Uterus (tissue), 4 donors: ENCODE measurements at places on chromosomes 7 and 10. TPM values are rescaled to one million over a fixed set of nuclear protein-coding genes. Genes with fewer than 3 reads are reported as not detected.
A peak's percentile ranks its signal among the peaks of the same experiment; 100 is the strongest.

GRCh38 chr7:130904792-130905191, 170.8 kb upstream of the KLF14 start:
- no peak for DNase-seq
- H3K36me3 ChIP-seq: no peaks in the 10 kb centered on the region
- no peaks in the 10 kb centered on the region for H3K27me3 ChIP-seq

- H3K36me3 ChIP-seq: no peaks in the 10 kb centered on the region
- H3K27me3 ChIP-seq: no peaks in the 10 kb centered on the region
- DNase-seq: no peak
- no peak overlapping the region for H3K4me3 ChIP-seq
- H3K4me1 ChIP-seq: no peaks in the 10 kb centered on the region
These were observed 20.6 kb upstream of the C10orf105 start for GRCh38 chr10:71740069-71740653.

- H3K27me3 ChIP-seq: no peaks in the 10 kb centered on the region
- H3K4me1 ChIP-seq: no peaks in the 10 kb centered on the region
These were observed 17.9 kb upstream of the CYTH3 start for GRCh38 chr7:6290319-6290741.

GRCh38 chr7:102988631-102989560, 76.1 kb downstream of the LRRC17 start:
- no peaks in the 10 kb centered on the region for H3K27me3 ChIP-seq
- H3K4me3 ChIP-seq: no peak overlapping the region
- H3K4me1 ChIP-seq: no peaks in the 10 kb centered on the region
- H3K36me3 ChIP-seq: no peaks in the 10 kb centered on the region
- H3K27ac ChIP-seq: no peak overlapping the region

The CNTNAP2 gene
- total RNA-seq: 16.0 TPM

The COBL gene
- under 0.01 TPM for total RNA-seq

DNA sequence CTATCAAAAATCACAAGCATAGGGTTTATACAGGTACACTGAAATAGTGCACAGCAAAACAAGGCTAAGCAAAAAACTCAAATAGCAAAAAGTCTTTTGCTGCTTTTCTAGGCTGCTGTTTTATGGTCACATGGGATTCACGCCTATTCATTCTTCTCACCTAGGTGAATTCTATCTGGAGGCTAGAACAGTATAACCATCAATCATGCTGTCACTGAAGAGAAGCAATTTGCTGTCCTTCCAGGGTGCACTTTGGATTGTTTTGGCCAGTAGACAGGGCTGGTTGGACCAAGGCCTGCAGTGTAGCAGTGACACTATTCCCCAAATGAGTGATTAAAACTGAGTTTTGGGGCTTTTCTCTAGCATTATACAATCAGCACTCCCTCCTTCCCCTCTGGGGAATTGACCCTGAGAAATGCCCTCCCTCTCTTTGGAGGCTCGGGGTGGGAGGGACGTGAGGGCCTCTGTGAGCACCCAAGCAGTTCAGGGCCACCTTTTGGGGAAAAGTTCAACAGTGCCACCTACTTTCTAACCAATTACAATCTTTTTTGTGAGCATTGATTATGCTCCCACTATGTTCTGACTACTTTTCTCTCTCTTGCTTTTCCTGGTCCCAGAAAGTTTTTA, 16.2 kb upstream of the SND1 start:
- peak overlapping the region; percentile 76 for H3K27ac ChIP-seq
- H3K4me3 ChIP-seq: no peak overlapping the region
- no peak for DNase-seq
- H3K4me1 ChIP-seq: no peaks in the 10 kb centered on the region
- no peaks in the 10 kb centered on the region for H3K27me3 ChIP-seq

GRCh38 chr7:107162475-107162874, 6.3 kb upstream of the HBP1 start:
- no peaks in the 10 kb centered on the region for H3K27me3 ChIP-seq
- no peak for DNase-seq
- H3K27ac ChIP-seq: no peak overlapping the region
- H3K36me3 ChIP-seq: no peaks in the 10 kb centered on the region
- H3K4me1 ChIP-seq: no peaks in the 10 kb centered on the region
- H3K4me3 ChIP-seq: no peak overlapping the region

The OR2A1 gene
- total RNA-seq: 3.8 TPM

The STEAP4 gene
- total RNA-seq: 57.4 TPM

DNA sequence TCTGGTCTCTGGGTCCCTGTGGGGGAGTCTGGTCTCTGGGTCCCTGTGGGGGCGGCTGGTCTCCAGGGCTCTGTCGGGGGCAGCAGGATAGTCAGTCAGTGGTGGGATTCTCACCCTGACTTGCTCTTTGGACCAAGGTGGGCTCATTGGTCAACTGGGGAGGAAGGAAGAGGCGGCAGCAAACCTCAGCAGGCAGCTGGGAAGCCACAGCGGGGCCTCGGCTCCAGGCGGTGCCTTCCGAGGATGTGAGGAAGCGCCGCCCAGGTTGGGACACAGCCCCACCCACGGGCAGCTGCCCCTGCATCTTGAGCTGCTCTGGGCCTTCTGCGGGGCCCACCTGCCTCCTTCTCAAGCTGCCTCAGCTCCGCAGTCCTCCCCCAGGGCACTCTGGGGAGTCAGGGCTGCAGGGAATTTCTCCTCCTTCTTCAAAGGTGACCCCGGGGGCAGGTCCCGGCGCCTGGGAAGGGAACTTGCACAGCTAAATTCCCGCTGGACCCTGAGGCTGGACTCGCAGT, 20.4 kb upstream of the KNDC1 start:
- no peaks in the 10 kb centered on the region for H3K36me3 ChIP-seq
- DNase-seq: no peak
- H3K27me3 ChIP-seq: no peaks in the 10 kb centered on the region
- no peaks in the 10 kb centered on the region for H3K4me1 ChIP-seq
- no peak overlapping the region for H3K4me3 ChIP-seq
- no peak overlapping the region for H3K27ac ChIP-seq

- no peaks in the 10 kb centered on the region for H3K27me3 ChIP-seq
- H3K27ac ChIP-seq: no peak overlapping the region
- H3K4me1 ChIP-seq: no peaks in the 10 kb centered on the region
- no peaks in the 10 kb centered on the region for H3K36me3 ChIP-seq
- no peak for DNase-seq
These were observed 28.7 kb downstream of the WIPI2 start for GRCh38 chr7:5218564-5219360.

DNA sequence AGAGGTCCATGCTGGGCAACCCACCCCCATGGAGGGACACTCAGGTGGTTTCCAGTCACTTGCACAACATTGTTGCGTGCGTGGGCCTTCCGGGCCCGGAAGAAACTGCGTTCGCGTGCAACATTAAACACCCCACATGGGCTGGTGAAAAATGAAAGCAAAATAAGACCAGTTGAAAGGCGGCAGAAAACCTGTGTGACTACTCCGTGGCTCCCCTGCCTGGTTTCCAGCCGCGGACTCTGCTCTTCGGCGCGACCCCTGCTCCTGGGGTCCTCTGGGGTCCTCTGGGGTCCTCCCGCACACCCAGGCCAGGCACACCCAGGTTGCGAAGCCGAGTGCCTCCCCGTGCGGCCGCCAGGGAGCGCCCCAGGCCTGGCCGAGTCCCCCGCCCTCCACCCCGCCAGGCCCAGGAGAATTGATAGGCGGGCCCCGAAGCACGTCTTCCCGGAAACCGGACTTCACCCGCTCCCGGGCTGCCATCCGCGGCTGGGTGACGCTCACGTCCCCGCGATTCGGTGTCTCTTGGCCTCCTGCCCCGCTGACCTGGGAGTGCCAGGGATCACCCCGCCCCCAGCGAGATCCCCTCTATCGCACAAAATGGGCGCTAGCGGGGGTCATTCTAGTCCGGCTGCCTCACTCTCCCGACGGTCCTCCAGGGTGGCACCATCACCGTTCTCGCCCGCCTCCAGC, 1.9 kb upstream of the SH2D4B start:
- H3K27ac ChIP-seq: no peak overlapping the region
- H3K27me3 ChIP-seq: no peaks in the 10 kb centered on the region
- DNase-seq: no peak

DNA sequence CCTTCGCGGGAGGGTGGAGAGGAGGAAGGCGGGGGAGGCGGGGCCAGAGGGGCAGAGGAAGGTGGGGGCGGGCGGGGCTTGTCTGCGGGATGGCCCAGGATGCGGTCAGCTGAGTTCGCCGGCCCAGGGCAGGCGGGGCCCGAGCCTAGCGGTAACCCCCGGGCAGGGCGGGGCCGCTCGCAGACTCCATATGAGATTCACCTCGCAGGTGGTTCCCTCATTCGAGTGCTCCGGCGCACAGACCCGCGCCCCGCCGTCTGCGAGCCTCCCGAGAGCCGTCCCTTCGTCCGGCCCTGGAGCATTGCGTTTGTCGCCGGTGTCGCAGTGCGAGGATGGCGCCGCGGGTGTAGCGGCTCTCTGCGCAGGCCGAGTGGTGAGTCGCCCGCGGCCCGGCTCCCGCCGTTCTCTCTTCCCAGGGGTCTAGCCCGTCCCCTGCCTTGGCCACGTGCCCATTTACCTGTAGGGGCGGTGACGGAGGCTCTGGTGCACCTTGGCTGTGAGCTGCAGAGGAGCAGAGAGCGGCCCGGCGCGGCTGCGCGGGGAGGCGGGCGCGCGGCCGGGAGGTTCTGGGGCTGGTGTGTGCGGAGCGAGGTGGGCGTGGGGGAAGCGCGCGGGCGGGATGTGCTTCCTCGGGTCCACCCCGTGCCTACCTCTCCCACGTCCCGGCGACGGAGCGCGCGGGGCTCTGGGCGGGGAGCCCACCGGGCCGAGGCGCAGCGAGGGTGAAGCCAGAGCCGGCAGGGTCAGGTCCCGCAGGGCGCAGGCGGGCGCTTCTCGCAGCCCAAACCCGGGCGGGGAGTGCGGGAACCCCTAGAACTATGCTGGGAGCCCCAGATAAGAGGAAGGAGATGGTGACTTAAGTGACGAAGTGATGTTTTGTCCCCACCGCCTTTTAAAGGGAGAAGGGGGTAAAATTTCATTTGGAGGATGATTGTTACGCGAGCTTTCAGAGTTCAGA, at the start of gene UPP1:
Gene UPP1, plus strand, starts transcription at position 220 of the 958 bp plus-strand sequence. CDS start 5,519 bp downstream, outside the sequence.
- H3K4me1 ChIP-seq: peaks cover 6% of the 10 kb centered on the region
- H3K4me3 ChIP-seq: peak within 1 kb of the TSS; percentile 82
- no peaks in the 10 kb centered on the region for H3K36me3 ChIP-seq
- no peaks in the 10 kb centered on the region for H3K27me3 ChIP-seq
- peak within 1 kb of the TSS; percentile 88 for H3K27ac ChIP-seq
- peak; percentile 94 for DNase-seq

- no peak for DNase-seq
- no peak overlapping the region for H3K4me3 ChIP-seq
- peak overlapping the region; percentile 19 for H3K27ac ChIP-seq
These were observed 4.2 kb upstream of the RPEL1 start for GRCh38 chr10:103241262-103242011.

GRCh38 chr10:60234551-60234950, 155.1 kb downstream of the ANK3 start:
- H3K27me3 ChIP-seq: no peaks in the 10 kb centered on the region
- no peak for DNase-seq
- no peak overlapping the region for H3K4me3 ChIP-seq
- H3K36me3 ChIP-seq: no peaks in the 10 kb centered on the region

GRCh38 chr7:17599733-17600339, 301.4 kb downstream of the AHR start:
- no peak for DNase-seq
- no peak overlapping the region for H3K4me3 ChIP-seq
- no peaks in the 10 kb centered on the region for H3K36me3 ChIP-seq
- no peaks in the 10 kb centered on the region for H3K27me3 ChIP-seq
- H3K27ac ChIP-seq: no peak overlapping the region
- H3K4me1 ChIP-seq: no peaks in the 10 kb centered on the region

- no peaks in the 10 kb centered on the region for H3K4me1 ChIP-seq
- no peak for DNase-seq
- no peaks in the 10 kb centered on the region for H3K36me3 ChIP-seq
These were observed 2.2 kb upstream of the MYL10 start for GRCh38 chr7:101631224-101631714.

DNA sequence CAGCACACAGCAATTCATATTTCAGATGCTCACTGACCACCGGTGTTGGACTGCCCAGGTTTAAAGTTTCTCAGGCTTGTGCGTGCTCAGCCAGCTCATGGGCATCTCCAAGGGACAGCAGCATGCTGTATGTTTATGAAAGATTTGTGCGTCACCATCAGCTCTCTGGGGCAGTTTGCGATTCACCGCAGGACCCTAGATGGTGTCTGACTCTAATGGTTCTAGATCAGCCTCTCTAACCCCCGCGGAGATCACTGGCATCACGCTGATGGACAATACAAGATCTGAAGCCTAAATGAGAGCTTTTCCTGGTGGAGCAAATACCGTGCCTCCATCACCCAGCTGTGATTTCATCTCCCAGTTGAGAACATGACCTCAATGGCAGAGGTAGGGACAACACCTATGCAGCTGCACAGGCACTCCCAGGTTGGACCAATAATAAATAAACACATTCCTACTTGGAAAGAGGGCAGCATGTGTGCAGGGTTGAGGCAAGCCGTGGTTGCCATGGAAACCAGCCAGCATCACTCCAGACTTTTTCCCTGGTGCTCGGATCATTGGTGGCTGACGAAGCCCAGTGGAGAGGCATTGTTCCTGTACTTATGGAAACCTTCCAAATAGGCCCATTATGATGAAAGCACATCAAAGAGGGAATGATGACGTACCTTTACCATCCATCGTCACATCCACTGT, 253.6 kb downstream of the KCNMA1 start:
- no peak for DNase-seq
- H3K27ac ChIP-seq: peak overlapping the region; percentile 5
- H3K4me1 ChIP-seq: peaks cover 3% of the 10 kb centered on the region
- H3K27me3 ChIP-seq: no peaks in the 10 kb centered on the region
- no peaks in the 10 kb centered on the region for H3K36me3 ChIP-seq

DNA sequence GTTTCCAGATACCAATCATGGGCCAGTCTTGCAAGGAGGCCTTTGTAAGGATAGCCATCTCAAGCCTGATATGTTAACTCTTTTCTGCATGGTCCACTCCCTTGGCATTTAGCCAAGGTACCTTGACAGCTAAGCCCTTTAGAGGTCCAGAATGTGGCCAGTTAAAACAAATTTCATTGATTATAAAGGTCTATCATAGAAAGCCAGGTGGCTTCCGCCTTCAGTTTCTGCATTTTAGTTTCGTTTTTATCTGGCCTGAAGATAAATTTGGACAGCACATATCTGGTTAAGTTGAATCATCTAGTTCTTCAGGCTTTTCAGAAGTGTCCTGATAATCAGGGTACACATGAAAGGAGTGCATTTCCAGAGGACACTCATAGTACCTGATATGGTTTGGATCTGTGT, 30.7 kb downstream of the ANKIB1 start:
- H3K27me3 ChIP-seq: no peaks in the 10 kb centered on the region
- no peak overlapping the region for H3K4me3 ChIP-seq
- no peak overlapping the region for H3K27ac ChIP-seq
- no peaks in the 10 kb centered on the region for H3K36me3 ChIP-seq

The TAF5 gene
- 8.6 TPM for total RNA-seq

The SEC31B gene
- 19.0 TPM for total RNA-seq

GRCh38 chr10:84478151-84478550, 149.8 kb downstream of the CCSER2 start:
- no peak overlapping the region for H3K27ac ChIP-seq
- H3K4me1 ChIP-seq: no peaks in the 10 kb centered on the region
- no peak for DNase-seq
- H3K27me3 ChIP-seq: no peaks in the 10 kb centered on the region
- H3K36me3 ChIP-seq: no peaks in the 10 kb centered on the region
